Stimulated activated CD8-positive, alpha-beta memory T cell treated with anti-CD3 and anti-CD28 coated beads, Interleukin-7, amount 100 ng/mL, for 4 hours (primary cell): ENCODE measurements at places on chromosomes 2 and 18.

DNA sequence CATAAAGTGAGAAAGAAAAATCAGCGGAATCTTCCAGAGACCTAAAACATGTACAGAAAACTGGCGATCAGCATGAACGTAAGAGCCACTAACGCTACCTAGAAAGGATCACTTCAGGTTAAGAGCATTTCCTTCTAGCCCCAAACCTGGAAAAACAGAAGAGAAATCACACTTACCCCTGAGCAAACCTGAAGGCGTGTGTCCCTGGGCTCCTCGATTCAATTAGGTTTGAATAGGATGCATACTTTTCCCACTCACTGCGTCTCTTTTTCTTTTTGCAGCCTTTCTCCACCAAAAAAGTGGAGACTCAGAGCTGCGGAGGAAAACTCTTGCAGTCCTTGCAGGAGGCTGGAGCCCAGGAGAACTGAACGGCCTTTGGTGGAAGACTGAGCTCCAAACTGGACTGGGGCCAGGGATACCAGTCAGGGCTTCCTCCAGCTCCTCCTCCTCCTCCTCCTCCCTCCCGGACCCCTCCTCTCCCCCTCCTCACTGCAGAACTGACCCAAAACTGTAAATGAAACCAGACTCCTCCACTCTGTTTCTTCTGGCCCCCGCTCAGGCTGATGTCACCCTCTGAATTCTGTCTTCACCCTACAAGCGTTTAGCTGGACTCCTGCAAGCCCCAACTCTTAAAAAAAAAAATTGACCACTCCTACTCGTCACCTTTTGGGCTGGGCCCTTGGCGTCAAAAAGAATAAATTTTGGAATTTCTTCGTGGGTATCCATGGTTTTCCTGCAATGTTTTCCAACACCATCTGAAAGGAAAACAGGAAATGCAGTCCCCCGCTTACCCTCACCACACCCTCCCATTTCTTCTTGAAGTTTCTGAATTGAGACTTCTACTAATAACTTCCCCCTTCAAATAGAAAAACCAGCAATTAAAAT is at the start of gene COL6A3:
Gene COL6A3, minus strand, starts transcription at position 388 of the 885 bp plus-strand sequence. CDS start 17,347 bp downstream, outside the sequence.
- no peak for DNase-seq

- DNase-seq = no peak
These were observed 66.1 kb downstream of the COLEC12 start for GRCh38 chr18:434410-434809.

- no peak for DNase-seq
These were observed 34.8 kb downstream of the SLC66A2 start for GRCh38 chr18:79916546-79917168.

- no peak for DNase-seq
These were observed 12.7 kb upstream of the CDC42EP3 start for GRCh38 chr2:37683921-37684780.

GRCh38 chr2:152864601-152865149 is 146.3 kb downstream of the ARL6IP6 start:
- no peak for DNase-seq

- no peak for DNase-seq
These were observed 30.4 kb downstream of the FBLN7 start for GRCh38 chr2:112168422-112169124.
